Aorta (tissue), 5 donors: ENCODE measurements at places on chromosomes 6 and 20.

DNA sequence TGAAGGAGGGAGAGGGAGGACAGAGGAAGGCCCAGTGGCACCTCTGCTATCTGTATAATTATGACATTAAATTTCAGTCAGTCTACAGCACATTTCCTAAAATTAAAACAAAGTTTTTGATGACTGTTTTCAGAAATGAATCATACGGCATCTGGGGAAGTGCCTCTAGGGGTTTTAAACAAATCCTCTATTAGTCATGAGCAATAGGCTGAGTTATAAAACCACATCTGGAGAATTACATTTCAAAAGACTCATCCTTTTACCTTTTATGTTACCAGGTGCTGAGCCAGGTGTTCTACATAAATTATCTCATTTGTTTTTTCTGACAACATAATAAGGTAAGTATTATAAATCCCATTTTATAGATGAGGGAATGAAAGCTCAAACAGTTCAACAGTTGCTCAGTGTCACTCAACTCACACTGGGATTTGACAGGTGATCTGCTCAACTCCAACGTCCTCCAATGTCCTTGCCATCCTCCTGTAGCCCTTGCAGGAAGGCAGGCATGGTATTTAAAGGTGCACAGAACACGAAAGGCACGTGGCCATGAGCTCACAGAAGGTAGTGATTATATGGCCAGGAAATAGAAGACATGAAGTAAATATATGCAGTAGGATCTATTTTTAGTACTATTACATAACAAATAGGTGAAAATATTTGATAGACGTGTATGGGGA, 184.2 kb upstream of the MAN1A1 start:
- DNase-seq, result no peak

GRCh38 chr6:88708197-88708744, 255.1 kb downstream of the RNGTT start:
- no peak for DNase-seq

DNA sequence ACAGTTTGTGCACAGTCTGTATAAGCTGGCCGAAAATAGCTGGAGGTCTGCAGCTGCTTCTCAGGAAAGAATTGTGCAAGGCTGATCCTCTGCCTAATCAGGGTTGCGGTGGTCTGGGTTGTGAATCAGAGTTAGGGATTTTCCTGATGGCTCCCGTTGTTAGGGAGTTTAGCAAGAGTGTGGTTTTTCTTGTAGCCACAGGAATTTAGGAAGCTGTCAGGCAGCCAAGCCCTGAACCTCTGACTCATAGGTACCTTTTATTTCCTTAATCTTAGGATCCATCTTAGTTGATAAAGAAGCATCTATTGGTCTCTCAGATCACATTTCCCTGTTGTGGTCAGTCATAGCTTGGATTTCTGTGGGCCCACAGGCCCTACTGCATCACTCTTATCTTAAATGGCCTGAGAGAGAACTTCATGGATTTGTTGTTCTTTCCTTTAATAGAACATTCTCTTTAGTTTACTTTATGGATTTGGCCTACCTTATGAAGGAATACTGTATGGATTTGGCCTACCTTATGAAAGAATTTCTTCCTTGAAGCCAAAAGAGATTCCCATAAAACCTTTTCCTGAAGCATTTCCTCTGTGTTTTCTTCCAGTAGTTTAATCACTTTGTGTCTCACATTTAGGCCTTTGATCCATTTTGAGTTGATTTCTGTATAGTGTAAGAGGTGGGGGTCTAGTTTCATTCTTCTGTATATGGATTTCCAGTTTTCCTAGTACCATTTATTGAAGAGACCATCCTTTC, 10.3 kb downstream of the KIF25 start:
- peak; percentile 65 for DNase-seq

- DNase-seq, result no peak
Observed at GRCh38 chr6:2976571-2977085, 5.3 kb upstream of the SERPINB6 start.

GRCh38 chr6:115618256-115618655, 442.4 kb downstream of the FRK start:
- no peak for DNase-seq
